Epithelial cell of prostate (primary cell): ENCODE measurements at places on chromosomes 1 and 21.

- DNase-seq: no peak
These were observed 1.9 kb downstream of the AKR7A2 start for GRCh38 chr1:19310061-19310460.

- no peak for DNase-seq
These were observed 709.4 kb downstream of the MATN1 start for GRCh38 chr1:30014031-30014430.

GRCh38 chr1:168834225-168834872 is 105.3 kb upstream of the DPT start:
- no peak for DNase-seq

DNA sequence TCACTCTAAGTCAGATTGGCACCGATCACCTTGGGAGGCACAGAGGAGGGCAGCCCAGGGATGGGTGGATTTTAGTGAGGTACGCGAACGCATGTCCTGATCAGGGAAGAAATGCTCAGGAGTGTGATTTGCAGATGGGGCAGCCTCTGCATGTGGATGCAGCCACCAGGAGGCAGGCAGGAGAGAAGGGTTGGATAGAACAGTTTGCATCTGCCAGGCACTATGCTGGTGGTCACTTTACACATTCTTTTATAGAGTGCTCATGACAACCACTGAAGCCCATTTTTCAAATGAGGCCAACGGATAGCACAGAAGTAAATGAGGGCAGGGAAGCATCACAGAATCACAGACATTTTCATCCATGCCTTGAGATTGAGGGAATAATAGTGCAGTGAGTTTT is 5.7 kb downstream of the LAMB3 start:
- DNase-seq: no peak

GRCh38 chr1:21926065-21926464 is 11.0 kb downstream of the HSPG2 start:
- no peak for DNase-seq

DNA sequence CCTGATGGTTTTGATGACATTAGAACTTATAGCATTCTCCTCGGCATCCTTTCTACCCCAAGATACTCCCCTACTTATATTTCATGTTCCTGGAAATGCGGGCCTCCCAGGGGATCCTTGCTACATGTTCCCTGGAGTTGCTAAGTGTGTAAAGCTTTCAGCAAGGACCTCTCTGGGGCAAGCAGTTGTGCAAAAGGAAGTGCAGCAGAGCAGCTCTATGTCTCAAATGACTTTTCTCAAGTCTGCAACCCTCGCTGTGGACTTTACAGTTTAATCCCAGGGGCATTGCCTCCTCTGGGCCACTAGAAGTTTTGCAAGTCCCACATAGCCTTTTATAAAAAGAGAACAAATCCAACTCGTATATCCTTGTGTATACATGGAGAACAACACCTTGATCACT is 20.8 kb upstream of the MNDA start:
- no peak for DNase-seq

GRCh38 chr1:53888681-53889080 is 916 bp downstream of the YIPF1 start:
- DNase-seq: no peak
